ENCODE measurements at places on chromosomes 6 and 20. TPM values are rescaled to one million over a fixed set of nuclear protein-coding genes. Genes with fewer than 3 reads are reported as not detected.

GRCh38 chr20:54212226-54212625, 4.3 kb downstream of the PFDN4 start:
- H3K4me3 ChIP-seq, result no peak overlapping the region
- peaks cover 14% of the 10 kb centered on the region for H3K4me1 ChIP-seq
- DNase-seq, result no peak
- peaks cover 5% of the 10 kb centered on the region for H3K36me3 ChIP-seq
- H3K27me3 ChIP-seq, result no peaks in the 10 kb centered on the region
- H3K27ac ChIP-seq, result no peak overlapping the region

Gene SPO11
- total RNA-seq, result not detected

- H3K4me1 ChIP-seq, result no peaks in the 10 kb centered on the region
- no peak overlapping the region for H3K4me3 ChIP-seq
- H3K27me3 ChIP-seq, result no peaks in the 10 kb centered on the region
- H3K36me3 ChIP-seq, result no peaks in the 10 kb centered on the region
Measured at GRCh38 chr6:145260484-145261175, 474.7 kb downstream of the EPM2A start.

GRCh38 chr6:45898941-45899682, 116.5 kb downstream of the CLIC5 start:
- no peaks in the 10 kb centered on the region for H3K27me3 ChIP-seq
- H3K27ac ChIP-seq, result no peak overlapping the region
- no peak overlapping the region for H3K4me3 ChIP-seq
- peaks cover 3% of the 10 kb centered on the region for H3K4me1 ChIP-seq

DNA sequence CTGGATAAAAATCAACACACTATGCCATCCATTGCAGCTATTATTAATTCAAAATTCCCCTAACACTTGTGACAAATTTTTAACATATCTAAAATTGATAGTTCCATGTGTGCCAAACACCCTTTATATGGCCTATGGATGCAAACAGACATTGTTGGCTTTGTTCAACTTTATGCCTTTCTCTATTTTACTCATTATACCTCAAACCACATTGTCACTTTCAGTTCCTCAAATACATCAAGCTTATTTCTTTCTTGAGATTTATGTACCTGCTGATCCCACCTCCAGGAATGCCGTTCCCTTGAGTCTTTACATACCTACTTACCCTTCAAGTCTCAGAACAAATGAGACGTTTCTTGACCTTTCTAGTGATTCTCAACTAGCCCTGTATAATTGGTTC, 193.5 kb upstream of the PLN start:
- H3K36me3 ChIP-seq, result no peaks in the 10 kb centered on the region
- no peaks in the 10 kb centered on the region for H3K4me1 ChIP-seq
- no peak overlapping the region for H3K4me3 ChIP-seq
- H3K27me3 ChIP-seq, result no peaks in the 10 kb centered on the region
- H3K27ac ChIP-seq, result no peak overlapping the region

Gene OR2H1
- total RNA-seq, result not detected

DNA sequence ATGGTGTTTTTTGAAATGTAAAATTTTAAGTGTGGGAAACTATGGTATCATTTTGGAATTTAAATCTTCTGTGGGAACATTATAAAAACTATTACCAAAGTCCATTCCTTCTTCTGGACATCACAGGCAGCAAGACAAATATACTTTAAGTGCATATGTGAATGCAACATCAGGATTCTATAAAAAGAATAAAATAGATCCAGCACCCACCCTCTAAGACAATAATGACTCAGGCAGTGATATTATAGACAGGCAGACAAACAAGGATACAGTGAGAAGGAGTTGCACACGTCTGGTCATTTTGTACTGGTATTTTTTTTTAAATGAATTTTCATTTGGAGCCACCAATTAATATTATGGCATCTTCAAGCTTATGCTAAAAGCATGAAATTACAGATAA, 21.1 kb upstream of the NEDD9 start:
- no peaks in the 10 kb centered on the region for H3K36me3 ChIP-seq
- peaks cover 28% of the 10 kb centered on the region for H3K4me1 ChIP-seq
- no peak overlapping the region for H3K4me3 ChIP-seq
- no peak for DNase-seq
